ENCODE measurements at places on chromosomes 16 and 17. TPM values are rescaled to one million over a fixed set of nuclear protein-coding genes. Genes with fewer than 3 reads are reported as not detected.

The CDH1 gene
- 190 TPM for total RNA-seq

The GCGR gene
- 1.7 TPM for total RNA-seq

The MRM1 gene
- 11.8 TPM for total RNA-seq

The CCL16 gene
- total RNA-seq, result not detected

The TNFSF13 gene
- 3.5 TPM for total RNA-seq

The HCRT gene
- total RNA-seq, result not detected

The MBTPS1 gene
- total RNA-seq, result 75.7 TPM

The KRTAP4-9 gene
- total RNA-seq, result not detected

DNA sequence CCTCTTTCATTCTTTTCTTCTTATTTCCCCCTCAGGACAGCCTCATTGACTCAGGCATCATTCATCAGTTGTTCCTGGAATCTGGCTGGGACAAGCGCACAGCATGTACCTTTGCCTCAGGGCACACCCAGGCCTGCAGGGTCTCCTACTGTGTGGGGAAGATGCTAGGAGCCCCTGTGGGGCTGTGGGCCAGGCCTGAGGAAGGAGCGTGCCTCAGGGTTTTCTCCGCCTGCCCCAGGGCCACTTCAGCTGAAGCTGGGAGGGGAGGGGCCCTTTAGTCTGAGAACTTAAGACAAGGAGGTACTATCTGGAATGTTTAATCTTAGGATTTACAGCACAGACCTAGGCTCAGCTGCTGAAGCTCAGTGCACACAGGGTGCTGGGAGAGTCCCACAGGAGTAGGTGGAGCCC lies 7.9 kb downstream of the ELMO3 start:
- H3K4me1 ChIP-seq, result no peaks in the 10 kb centered on the region
- no peak overlapping the region for H3K4me3 ChIP-seq
- H3K27me3 ChIP-seq, result no peaks in the 10 kb centered on the region
- no peak overlapping the region for H3K27ac ChIP-seq
- H3K36me3 ChIP-seq, result no peaks in the 10 kb centered on the region
- no peak for DNase-seq

GRCh38 chr17:32318071-32318470 lies 23.9 kb downstream of the C17orf75 start:
- H3K27me3 ChIP-seq, result peaks cover 12% of the 10 kb centered on the region
- H3K36me3 ChIP-seq, result no peaks in the 10 kb centered on the region
- H3K27ac ChIP-seq, result no peak overlapping the region
- H3K4me1 ChIP-seq, result peaks cover 7% of the 10 kb centered on the region
- H3K4me3 ChIP-seq, result no peak overlapping the region

GRCh38 chr17:50696365-50696879 lies 11.3 kb downstream of the ANKRD40 start:
- H3K27me3 ChIP-seq, result no peaks in the 10 kb centered on the region
- H3K4me1 ChIP-seq, result peaks cover 33% of the 10 kb centered on the region
- no peak for DNase-seq
- peaks cover 17% of the 10 kb centered on the region for H3K36me3 ChIP-seq

GRCh38 chr17:50364715-50365114 lies 8.3 kb downstream of the MRPL27 start:
- H3K27ac ChIP-seq, result no peak overlapping the region
- H3K36me3 ChIP-seq, result no peaks in the 10 kb centered on the region
- no peaks in the 10 kb centered on the region for H3K27me3 ChIP-seq
- H3K4me3 ChIP-seq, result no peak overlapping the region
- DNase-seq, result no peak

DNA sequence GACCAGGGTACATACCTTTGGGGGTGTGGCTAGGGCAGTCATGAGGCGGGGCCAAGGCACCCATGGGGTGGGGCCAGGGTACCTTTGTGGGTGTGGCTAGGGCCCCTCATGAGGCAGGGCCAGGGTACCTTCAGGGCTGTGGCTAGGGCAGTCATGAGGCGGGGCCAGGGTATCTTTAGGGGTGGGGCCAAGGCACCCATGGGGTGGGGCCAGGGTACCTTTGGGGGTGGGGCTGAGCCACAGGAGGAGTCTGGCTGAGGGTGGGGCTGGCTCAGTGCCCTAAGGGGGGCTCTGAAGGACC lies 3.5 kb downstream of the GNG13 start:
- H3K27me3 ChIP-seq, result peaks cover 29% of the 10 kb centered on the region
- DNase-seq, result no peak
- no peaks in the 10 kb centered on the region for H3K36me3 ChIP-seq
- no peak overlapping the region for H3K27ac ChIP-seq
- H3K4me3 ChIP-seq, result no peak overlapping the region
- H3K4me1 ChIP-seq, result no peaks in the 10 kb centered on the region

DNA sequence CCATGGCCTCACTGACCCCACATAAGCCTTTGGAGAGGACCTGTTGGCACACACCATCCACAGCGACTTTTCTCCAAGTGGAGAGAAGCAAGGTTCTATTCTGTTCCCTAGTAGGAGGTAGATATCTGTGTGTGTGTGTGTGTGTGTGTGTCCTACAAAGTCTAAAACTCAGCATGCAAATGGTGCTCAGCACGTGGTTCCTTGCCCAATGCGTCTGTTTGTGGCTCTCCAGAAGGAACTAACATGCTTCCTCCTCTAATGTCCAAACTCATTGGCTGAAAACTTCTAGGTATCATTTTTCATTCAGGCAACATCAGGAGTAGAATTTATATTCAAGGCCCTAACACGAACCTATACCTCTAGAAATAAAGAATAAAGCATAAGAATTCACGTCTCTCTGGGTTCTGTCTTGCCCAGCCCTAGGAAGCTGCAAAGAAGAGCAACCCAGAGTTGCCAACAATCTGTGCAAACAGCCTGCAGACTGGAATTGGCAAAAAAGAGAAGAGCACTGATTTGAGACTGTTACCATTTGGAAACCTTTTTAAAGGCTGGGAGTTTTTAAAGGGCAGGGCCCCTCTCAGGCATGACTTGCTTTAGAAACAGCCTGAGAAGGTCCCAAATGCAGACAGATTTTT lies 25.5 kb downstream of the MAP3K14 start:
- no peak overlapping the region for H3K27ac ChIP-seq
- peaks cover 31% of the 10 kb centered on the region for H3K4me1 ChIP-seq
- H3K36me3 ChIP-seq, result peaks cover 3% of the 10 kb centered on the region
- H3K27me3 ChIP-seq, result no peaks in the 10 kb centered on the region

- H3K4me1 ChIP-seq, result peaks cover 6% of the 10 kb centered on the region
- no peak overlapping the region for H3K4me3 ChIP-seq
- H3K27me3 ChIP-seq, result peaks cover 34% of the 10 kb centered on the region
- no peak overlapping the region for H3K27ac ChIP-seq
Measured at GRCh38 chr16:27925612-27926011, 137.9 kb downstream of the GSG1L start.

DNA sequence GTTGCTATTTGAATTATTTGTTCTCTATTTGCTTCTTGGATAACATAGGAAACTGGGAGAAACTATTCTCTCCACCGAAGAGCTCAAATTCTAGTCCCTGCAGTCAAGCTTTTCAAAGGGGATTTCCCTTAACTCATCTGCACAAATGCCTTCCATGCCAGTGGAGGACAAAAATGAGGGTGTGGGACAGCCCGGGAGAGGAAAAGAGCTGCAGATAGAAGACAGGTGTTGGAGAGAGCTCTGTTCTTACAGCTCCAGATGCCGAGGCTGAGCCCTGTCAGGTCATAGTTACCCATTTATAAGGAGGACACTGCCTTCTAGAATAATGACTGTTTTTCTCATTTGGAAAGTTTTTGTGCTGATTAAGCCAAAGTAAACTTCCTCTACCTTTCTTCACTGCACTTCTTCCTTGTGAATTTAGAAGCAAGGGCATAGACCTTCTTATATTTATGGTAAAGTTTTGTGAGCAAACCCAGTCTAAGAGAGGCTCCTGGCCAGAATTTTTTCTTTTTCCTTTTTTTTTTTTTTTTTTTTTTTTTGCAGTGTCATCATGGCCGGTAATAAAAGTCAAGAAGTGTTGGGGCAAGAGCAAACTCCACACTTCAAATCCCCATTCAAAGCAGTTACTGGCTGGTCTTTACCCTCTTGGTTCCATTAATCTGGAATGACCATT lies 177.2 kb downstream of the ABCC12 start:
- H3K4me3 ChIP-seq, result no peak overlapping the region
- H3K4me1 ChIP-seq, result peaks cover 4% of the 10 kb centered on the region
- DNase-seq, result no peak

DNA sequence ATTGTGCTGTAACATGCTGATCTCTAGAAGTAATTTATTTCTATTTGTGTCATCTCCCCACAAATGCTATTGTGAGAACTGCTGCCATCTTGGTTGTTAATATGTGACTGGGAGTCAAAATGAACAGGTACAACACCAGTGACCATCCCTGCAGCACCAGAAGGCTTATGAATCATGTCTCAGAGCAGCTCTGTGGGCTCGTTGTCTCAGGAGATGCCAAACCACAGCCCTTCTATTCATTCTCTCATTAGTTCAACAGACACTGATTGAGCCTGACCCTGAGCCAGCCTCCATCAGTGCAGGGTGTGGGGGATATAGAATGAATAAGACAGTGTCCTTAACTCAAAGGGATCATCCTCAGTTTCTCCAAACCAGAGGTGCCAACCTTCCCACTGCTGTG lies 92.5 kb downstream of the UTP18 start:
- no peak overlapping the region for H3K4me3 ChIP-seq
- H3K36me3 ChIP-seq, result no peaks in the 10 kb centered on the region
- H3K4me1 ChIP-seq, result peaks cover 16% of the 10 kb centered on the region
- peaks cover 13% of the 10 kb centered on the region for H3K27me3 ChIP-seq
- DNase-seq, result no peak

DNA sequence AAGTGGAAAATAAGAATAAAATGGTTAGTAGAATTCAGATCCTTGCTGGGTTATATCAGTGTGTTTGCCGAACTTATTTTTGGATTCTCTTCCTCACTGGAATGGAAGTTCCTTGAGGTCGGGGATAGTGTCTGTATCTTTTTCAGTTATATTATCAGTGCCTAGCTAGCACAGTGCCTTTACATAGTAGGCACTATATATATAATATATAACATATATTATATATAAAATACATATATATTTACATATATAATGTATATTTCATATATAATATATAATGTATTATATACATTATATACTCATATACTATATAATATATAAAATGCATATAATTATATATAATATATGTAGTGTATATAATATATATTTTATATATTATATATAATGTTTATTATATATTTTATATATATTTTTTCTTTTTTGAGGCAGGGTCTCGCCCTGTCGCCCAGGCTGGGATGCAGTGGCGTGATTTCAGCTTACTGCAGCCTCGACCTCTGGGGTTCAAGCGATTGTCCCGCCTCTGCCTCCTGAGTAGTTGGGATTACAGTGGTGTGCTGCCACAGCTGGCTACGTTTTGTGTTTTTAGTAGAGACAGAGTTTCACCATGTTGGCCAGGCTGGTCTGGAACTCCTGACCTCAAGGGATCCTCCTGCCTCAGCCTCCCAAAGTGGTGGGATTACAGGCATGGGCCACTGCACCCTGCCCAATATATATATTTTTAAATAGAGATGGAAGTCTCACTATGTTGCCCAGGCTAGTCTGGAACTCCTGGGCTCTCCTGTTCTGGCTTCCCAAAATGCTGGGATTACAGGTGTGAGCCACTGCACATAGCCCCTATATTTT lies 3.2 kb downstream of the NFATC3 start:
- H3K4me3 ChIP-seq, result peak overlapping the region; percentile 73
- no peaks in the 10 kb centered on the region for H3K27me3 ChIP-seq
- no peak for DNase-seq
- H3K4me1 ChIP-seq, result peaks cover 43% of the 10 kb centered on the region
- no peak overlapping the region for H3K27ac ChIP-seq

- H3K4me1 ChIP-seq, result peaks cover 13% of the 10 kb centered on the region
- no peak for DNase-seq
- H3K27me3 ChIP-seq, result peaks cover 57% of the 10 kb centered on the region
- H3K27ac ChIP-seq, result no peak overlapping the region
- no peaks in the 10 kb centered on the region for H3K36me3 ChIP-seq
- H3K4me3 ChIP-seq, result no peak overlapping the region
Measured at GRCh38 chr17:79461041-79461440, 149.8 kb downstream of the RBFOX3 start.

- H3K4me3 ChIP-seq, result no peak overlapping the region
- no peak for DNase-seq
- peaks cover 8% of the 10 kb centered on the region for H3K4me1 ChIP-seq
- peaks cover 11% of the 10 kb centered on the region for H3K36me3 ChIP-seq
- no peaks in the 10 kb centered on the region for H3K27me3 ChIP-seq
Measured at GRCh38 chr16:53626811-53627210, 76.8 kb downstream of the RPGRIP1L start.

DNA sequence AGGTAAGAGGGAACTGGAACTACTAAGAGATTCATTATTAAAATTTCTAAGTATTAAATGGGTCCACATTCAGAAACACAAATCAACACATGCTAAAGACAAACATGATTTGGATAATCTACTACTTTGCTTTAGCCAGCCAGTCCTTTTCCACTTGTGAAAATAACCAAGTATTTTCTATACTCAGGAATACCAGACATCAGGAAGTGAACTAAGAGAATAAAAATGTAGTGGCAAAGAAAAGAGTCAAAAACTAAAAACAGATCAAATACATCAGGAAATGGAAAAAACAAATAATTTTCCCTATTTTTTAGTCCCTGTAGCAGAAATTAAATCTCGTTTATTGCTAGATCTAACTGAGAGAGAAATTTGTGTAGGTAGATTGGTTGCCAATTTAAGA lies 78.0 kb downstream of the MYO1D start:
- H3K4me1 ChIP-seq, result peaks cover 6% of the 10 kb centered on the region
- no peaks in the 10 kb centered on the region for H3K27me3 ChIP-seq
- H3K4me3 ChIP-seq, result no peak overlapping the region
- DNase-seq, result no peak

DNA sequence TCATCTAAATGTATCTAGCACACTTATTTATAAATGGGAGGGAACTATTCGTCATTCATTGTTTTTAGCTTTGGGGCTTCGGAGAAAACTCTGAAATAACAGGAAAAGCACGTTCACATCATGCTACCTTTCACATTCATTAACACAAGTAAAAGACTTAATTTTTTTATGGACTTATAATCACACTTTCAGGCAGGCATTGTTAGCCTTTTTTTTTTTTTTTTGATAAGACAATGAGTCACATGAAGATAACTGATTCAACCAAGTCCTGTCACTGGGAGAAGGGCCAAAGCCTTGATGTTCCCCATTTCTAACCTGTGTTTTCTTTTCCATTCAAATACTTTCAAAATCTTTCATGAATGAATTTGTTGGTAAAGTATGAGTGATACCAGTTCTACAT lies 631.3 kb upstream of the CA10 start:
- H3K36me3 ChIP-seq, result no peaks in the 10 kb centered on the region
- no peak for DNase-seq
- H3K27ac ChIP-seq, result no peak overlapping the region

DNA sequence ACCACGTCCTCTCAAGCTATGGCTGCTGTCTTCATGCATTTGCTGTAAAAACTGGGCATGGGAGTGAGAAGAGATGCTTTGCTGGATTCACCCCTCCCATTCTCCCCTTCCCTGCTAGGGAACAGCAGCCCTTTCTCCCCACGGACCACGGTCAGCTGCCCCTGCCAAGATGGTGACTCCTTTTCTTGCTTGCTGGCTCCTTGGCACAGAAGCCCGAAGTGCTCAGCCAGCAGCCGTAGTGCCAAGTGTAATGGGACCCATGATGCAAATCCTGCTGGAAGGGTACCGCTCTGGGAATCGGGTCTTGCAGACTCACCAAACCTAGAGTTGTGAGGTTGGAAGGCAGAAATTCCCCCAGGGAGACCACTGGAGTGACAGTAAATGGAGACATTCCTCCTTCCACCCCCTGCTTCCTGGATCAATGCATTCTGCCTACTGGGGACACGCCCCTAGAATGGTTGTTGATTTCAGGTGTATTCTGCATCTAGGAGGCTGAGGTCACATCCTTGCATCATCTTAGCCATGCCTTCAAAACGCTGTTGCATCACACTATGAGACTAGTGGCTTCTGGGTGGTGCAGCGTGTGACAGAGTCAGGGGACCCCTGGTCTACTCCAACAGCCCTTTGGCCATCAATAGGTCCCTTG lies 63.0 kb upstream of the CBX4 start:
- no peaks in the 10 kb centered on the region for H3K4me1 ChIP-seq
- no peaks in the 10 kb centered on the region for H3K27me3 ChIP-seq
- DNase-seq, result no peak
- no peak overlapping the region for H3K4me3 ChIP-seq

Measured in type B pancreatic cell (in vitro differentiated cells).